ENCODE measurements at places on chromosomes 2 and 18.
A peak's percentile ranks its signal among the peaks of the same experiment; 100 is the strongest.

- DNase-seq = no peak
Observed at GRCh38 chr2:525611-526010, 151.6 kb downstream of the TMEM18 start.

- no peak for DNase-seq
Observed at GRCh38 chr2:135870571-135870970, 5.7 kb downstream of the MCM6 start.

DNA sequence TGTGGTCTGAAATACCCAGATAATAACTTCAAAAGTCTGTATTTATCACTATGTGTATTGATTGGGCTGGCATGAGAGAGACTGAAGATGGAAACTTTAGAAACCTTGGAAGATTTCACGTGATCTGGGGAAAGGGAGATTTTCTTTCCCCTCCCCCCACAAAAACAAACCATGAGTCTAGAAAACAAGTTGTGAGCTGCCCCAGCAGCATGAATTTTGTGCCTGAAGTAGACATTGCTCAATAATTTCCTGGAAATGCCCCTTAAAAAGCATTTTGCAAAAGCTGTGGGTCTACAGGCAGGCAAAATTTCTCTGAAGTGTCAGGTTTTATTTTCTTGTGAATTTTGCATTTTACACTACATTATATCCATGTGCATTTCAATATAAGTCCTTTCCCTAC is 101.8 kb downstream of the ETAA1 start:
- DNase-seq = no peak

- DNase-seq = no peak
Observed at GRCh38 chr2:218819093-218819492, 12.5 kb downstream of the PRKAG3 start.

DNA sequence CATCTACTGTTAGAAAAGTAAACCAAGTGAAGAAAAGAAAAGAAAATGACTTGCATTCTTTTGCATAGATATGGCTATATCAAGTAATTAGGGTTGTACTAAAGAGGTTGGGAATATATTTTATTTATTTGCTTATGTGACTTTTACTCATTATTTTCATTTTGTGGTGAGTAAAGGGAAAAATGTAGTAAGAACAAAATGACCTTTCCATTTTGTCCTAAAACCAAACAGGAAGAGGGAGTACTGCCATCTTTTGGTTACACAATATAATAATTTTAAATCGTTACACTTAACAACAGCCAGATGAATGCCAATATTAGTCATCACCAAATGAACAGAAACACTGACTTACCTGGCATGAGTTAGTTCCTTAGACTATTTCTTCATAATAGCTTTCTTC is 47.3 kb upstream of the NDUFV2 start:
- DNase-seq = no peak

GRCh38 chr18:13317801-13318200 is 99.2 kb downstream of the LDLRAD4 start:
- DNase-seq = no peak

GRCh38 chr2:42464631-42465030 is 29.2 kb downstream of the KCNG3 start:
- DNase-seq = no peak

DNA sequence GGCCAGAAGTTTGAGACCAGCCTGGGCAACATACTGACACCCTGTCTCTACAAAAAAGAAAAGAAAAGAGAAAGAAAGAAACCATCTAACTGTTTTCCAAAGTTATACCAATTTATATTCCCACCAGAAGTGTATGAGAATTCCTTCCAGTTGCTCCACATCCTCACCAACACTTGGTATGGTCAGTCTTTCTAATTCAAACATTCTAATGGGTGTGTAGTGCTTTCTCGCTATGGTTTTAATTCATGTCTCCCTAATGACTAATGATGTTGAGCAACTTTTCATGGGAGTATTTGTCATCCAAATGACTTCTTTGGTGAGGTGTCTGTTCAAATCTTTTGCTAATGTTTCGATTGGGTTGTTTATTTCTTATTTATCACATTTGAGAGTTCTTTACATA is 10.5 kb upstream of the B3GNT7 start:
- DNase-seq = no peak

- no peak for DNase-seq
Observed at GRCh38 chr18:37529296-37529695, 36.3 kb downstream of the CELF4 start.

DNA sequence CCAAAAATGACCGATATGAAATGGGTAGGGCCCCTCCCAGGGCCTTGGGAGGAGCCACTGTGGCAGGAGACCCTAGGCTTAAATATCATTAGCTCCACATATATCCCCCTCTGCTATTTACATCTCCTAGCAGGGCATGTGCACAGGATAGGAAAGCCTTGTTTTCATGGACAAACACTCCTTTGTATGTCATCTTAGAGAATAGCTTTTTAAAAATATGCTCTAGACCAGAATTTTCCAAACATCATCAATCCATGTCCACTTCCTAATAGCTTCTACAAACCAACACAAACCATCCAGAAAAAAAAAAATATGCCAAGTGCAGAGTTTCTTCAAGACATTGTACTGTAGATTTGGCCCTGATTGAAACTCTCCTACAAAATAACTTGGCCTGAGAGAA is 10.8 kb downstream of the DAPL1 start:
- no peak for DNase-seq

GRCh38 chr2:61882850-61883249 is 5.6 kb downstream of the CCT4 start:
- DNase-seq = no peak

DNA sequence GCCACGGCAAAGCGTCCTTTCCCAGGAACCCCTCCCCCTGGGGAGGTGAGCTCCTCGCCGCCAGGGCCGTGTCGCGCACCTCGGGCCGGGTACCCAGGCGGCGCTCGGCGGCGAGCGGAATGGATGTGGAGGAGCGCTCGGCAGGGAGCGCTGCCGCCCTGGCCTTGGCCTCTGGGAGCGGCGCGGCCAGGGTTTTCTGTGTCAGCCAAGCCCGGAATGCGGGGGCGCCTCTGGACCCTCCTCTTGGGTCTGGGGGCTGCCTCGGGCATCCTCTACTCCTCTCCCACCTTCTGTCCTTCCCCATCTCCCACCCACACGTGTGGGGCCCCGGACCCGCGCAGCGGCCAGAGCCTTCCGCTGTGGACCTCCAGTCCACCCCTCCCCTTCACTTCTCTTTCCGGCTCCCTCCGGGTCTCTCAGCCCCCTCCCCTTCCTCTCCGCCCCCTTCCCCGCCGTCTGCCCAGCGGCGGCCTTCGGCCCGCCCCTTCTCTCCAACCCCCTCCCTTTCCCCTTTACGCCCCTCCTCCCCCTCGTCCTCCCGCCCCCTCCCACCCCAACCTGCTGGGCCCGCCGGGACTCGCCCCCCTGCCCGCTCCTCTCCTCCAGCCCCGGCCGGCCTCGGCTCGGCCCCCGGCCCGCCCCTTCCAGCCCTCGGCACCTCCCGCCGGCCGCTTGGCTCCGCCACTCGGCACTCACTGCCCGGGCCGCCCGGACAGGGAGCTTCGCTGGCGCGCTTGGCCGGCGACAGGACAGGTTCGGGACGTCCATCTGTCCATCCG is at the start of gene MERTK:
Gene MERTK, plus strand, starts transcription at position 684 of the 779 bp plus-strand sequence. CDS start 129 bp downstream, outside the sequence.
- DNase-seq = peak; percentile 50

DNA sequence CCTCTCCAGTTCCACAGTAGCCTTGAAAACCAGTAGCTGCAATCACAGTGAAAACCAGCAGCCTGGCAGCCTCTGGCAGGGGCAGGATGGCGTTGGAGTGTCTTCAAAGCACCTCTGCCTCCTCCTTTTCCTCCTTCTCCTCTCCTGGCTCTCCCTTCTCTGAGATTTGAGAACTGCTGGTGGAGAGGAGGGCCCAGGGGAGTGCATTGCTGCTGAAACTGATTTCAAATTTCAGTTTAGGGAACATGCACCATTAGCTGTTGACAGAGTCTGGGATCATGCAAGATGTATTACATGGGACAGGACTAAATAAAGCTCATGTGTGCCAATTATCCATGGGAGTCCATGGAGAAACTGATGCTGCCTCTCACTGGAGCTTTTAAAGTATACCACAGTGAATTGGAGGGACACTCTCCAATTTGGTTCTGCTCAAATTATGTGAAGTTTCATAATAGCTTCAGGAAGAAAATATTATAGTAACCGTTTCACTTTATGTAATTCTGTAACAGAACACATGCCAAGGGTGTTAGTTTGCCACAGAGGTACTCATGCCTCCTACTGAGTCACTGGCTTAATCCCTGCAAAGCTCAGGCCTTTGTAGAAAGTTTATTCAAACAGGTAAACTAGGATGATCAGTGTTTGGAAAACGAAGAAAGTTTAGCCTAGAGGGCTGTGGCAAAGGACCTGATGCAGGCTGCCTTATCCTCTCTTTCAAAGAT is 146.1 kb downstream of the PRPF40A start:
- DNase-seq = no peak

- DNase-seq = no peak
Observed at GRCh38 chr2:206915121-206915520, 24.2 kb upstream of the CPO start.

DNA sequence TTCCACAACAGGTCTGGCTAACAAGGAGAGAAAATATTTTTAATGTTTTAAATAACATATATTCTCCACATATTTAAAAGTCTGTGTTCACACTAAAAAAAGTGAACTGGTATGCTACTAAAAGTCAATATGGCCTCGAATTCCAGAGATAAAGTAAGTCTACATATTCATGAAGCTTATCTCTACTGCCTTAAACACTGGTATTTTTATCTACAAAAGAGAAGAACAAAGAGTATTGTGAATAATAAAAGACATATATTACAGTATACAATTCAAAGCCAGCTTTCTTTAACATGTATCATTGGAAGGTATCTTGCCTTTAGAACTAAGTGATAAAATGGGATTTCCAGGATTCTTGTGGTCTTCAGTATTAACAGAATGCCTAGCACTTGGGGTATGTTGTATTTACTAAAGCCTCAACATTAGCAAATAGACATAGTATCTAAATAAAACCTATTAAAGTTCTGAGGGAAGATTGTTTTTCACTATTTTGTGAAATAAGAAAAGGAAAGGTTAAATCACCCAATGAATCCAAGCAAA is 302.8 kb upstream of the CCDC68 start:
- no peak for DNase-seq

DNA sequence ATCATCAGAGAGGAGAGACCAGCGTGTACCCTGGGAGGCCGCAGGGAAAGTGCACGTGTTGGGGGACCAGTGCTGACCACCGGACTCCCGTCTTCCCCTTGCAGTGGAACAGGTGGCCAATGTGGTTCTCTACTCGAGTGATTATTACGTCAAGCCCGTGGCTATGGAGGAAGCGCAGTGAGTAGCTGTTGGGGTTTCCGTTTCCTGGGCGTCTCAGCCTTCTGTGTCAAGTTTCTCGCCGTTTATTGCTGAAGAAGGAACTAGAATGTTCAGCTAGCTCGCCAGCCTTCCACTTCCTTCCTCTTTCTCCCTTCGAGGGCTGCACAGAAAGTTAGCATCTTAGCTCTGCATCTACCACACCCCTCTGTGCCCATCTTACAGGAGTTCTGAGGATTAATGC is 22.8 kb upstream of the DGKD start:
- peak; percentile 70 for DNase-seq

GRCh38 chr2:2660789-2661355 is 329.8 kb upstream of the MYT1L start:
- DNase-seq = no peak

DNA sequence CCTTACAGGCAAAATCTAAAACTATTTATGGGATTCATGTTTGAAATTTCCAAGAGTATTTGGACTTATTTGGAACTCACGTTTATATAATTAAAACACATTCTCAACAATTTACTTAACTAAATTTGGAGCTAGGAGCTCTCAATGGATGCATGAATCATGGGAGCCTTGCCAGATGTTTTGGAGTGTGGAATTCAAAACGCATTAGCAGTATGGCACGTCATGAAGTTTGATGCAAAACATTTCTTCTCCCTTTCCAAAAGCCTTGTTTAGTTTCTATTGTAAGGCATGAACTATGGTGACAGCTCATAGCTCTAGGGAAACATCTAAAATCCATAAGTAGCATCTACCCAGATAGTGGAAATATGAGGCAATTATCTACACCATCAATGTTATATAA is 701.6 kb downstream of the SATB2 start:
- no peak for DNase-seq

DNA sequence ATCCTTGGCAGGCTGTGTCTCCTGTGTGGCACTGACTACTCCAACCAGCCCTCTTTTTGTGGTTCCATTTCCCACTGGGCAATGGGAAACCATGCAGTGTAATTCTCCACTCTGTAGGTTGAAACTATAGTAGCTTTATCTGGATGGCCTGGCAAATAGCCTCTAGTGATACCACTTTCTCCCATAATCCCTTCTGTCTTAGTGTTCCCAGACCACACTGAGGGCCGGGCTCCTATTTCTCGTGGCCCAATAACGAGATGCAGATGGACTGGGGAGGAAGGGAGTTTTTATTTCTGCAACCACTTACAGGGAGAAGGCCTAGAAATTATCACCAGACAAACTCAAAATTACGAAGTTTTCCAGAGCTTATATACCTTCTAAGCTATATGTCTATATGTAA is 24.7 kb downstream of the SKA1 start:
- no peak for DNase-seq

- no peak for DNase-seq
Observed at GRCh38 chr18:77001041-77001440, 131.5 kb downstream of the MBP start.

- DNase-seq = no peak
Observed at GRCh38 chr18:2417861-2418610, 153.3 kb downstream of the METTL4 start.

- DNase-seq = no peak
Observed at GRCh38 chr18:62445386-62445917, 77.4 kb upstream of the ZCCHC2 start.

- no peak for DNase-seq
Observed at GRCh38 chr2:135163306-135163705, 111.2 kb downstream of the RAB3GAP1 start.

GRCh38 chr2:37649518-37649917 is 21.9 kb downstream of the CDC42EP3 start:
- DNase-seq = no peak

- no peak for DNase-seq
Observed at GRCh38 chr2:233691443-233692433, 952 bp upstream of the UGT1A6 start.
